ENCODE measurements at places on chromosomes 4 and X. TPM values are rescaled to one million over a fixed set of nuclear protein-coding genes. Genes with fewer than 3 reads are reported as not detected.

The RIBC1 gene
- 0.25 TPM for total RNA-seq

DNA sequence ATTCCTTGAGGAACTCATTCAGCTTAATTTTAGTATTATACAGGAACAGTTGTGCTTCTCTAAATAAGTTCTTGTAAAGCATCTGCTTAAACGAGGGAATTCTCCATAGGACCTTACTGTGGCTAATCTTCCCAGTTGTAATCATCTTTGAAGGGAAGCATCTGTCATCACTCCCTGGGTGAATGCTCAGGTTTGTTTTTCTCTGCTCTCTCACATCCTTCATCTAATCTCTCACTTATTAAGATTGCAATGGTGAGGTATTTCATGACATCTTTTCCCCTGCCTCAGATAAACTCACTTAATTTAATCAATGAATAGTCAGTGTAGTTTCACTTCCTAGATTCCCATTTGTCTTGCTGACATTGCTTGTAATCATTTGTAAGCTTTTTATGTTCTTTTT is 121.8 kb upstream of the ADAMTS3 start:
- no peak for DNase-seq

DNA sequence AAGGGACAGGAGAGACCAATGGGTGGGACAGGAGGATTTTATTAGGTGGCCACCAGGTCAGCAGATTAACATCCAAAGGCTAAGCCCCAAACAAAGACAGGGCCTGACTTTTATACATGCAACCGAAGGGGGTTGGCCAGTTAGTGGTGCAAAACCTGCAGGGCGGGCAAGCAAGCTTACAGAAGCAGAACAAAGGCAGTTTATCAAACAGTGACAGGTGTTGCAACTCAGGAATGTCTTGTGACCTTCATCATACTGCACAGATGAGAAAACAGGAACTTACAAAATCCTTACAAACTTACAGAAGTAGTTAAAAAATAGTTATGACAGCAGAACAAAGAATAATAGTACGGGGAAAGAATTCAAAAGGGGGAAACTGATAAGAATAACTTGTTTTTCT is 708.1 kb downstream of the GLUD2 start:
- no peak for DNase-seq

DNA sequence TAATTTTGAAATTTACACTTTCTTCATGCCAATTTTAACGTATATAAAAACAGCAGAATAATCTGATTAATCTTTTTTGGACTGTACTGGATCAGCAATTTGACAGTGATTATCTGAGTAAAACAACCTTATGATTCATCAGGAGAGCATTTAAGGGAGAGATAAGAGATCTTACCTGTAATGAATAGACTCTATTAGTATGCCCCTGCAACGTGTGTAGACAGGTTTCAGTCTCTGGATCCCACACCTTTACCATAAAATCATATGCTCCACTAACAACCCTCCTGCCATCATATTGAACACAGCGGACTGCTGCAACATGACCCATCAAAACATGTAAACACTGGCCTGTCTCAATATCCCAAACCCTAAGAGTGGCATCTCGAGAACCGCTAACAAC is 210.1 kb downstream of the FBXW7 start:
- DNase-seq = no peak

The TRIM61 gene
- total RNA-seq = 0.50 TPM

- DNase-seq = no peak
These were observed 1002.3 kb downstream of the FAM133A start for GRCh38 chrX:94676285-94676684.

The SSX3 gene
- total RNA-seq = not detected

The ARX gene
- not detected for total RNA-seq
